Myocyte (in vitro differentiated cells): ENCODE measurements at places on chromosomes 13 and 19.

DNA sequence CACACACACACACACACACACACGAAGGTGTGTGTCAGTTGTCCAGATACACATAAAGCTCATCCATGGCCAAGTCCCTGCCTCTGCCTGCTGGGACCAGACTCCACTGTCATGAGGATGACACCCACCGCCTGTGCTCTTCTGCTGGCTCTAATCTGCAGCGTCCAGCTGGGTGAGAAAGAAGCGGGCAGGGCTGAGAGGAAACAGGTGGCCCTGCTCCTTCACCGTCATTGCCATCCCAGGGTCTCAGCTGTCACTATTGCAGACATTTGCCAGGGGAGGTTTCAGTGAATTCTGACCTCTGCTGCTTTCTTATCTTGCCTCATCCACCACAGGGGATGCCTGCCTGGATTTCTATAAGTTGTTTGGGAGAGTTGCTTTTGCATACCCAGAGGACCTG, 31.4 kb downstream of the SCGB2B2 start:
- DNase-seq, result peak; percentile 89

- DNase-seq, result peak; percentile 97
Measured at GRCh38 chr13:27043013-27043412, 128.6 kb downstream of the USP12 start.

GRCh38 chr19:18225355-18225701, 910 bp downstream of the PDE4C start:
- DNase-seq, result no peak

DNA sequence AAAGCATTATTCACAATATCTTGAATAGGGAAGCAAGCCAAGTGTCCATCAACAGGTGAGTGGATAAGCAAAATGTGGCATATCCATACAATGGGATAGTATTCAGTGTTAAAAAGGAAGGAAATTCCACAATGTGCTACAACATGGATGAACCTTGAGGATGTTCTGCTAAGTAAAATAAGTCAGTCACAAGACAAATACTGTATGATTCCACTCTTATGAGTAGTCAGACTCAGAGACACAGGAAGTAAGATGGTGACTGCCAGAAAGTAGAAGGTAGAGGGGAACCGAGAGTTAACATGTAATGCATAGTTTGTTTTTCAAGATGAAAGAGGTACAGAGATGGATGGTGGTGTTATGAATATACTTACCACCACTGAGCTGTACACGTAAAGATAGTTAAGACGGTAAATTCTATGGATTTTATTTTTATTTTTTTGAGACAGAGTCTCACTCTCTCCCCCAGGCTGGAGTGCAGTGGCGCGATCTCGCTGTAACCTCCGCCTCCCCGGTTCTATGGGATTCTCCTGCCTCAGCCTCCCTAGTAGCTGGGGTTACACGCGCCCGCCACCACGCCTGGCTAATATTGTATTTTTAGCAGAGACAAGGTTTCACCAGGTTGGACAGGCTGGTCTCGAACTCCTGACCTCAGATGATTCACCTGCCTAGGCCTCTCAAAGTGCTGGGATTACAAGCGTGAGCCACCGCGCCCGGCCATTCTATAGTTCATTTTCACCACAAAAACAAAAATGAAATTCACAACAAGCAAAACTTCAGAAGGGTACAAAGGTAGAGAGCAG, 1.0 kb upstream of the CHAMP1 start:
- peak; percentile 15 for DNase-seq

- DNase-seq, result peak; percentile 46
Measured at GRCh38 chr19:11693505-11694499, 44.9 kb downstream of the ZNF823 start.

DNA sequence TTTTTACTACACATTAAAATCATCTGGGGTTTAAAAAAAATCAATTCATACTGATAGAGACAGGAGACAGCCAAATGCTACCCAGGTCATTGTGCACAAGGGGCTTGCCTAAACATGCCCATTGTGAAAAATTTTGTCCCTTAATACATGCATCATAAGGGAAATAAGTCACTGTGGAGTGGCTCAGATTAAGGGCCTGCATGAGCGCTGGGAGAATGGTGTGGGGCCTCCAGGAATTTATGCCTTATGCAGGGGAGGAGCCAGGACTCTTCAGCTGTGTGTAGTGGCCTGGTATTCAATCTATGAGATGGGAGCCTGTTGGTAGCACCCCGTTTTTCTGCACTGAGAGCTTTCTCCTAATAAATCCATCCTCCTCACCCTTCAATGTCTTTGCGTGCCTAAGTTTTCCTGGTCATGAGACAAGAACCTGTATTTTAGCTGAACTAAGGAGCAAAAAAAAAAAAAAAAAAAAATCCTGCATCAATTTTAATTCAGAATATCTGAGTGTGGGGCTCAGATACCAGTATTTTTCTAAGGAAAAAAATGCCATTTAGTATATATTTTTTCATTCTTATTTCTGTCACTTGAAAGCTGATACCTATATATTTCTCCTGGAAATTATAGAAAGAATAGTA, 997.6 kb upstream of the ATXN8OS start:
- no peak for DNase-seq

DNA sequence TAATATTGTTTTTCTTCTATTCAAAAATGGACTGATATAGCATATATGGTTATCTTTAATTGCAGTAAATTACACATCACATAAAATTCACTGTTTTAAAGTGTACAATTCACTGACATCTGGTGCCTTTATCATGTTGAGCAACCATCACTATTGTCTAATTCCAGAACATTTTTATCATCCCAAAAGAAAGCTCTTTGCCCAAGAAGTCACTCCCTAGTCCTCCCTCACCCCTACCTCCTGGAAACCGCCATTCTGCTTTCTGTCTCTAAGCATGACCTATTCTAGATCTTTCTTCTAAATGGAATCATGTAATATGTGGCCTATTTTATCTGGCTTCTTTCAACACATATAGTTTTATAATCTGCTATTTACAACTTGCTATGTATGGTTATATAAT, 525.6 kb downstream of the DCT start:
- DNase-seq, result no peak

DNA sequence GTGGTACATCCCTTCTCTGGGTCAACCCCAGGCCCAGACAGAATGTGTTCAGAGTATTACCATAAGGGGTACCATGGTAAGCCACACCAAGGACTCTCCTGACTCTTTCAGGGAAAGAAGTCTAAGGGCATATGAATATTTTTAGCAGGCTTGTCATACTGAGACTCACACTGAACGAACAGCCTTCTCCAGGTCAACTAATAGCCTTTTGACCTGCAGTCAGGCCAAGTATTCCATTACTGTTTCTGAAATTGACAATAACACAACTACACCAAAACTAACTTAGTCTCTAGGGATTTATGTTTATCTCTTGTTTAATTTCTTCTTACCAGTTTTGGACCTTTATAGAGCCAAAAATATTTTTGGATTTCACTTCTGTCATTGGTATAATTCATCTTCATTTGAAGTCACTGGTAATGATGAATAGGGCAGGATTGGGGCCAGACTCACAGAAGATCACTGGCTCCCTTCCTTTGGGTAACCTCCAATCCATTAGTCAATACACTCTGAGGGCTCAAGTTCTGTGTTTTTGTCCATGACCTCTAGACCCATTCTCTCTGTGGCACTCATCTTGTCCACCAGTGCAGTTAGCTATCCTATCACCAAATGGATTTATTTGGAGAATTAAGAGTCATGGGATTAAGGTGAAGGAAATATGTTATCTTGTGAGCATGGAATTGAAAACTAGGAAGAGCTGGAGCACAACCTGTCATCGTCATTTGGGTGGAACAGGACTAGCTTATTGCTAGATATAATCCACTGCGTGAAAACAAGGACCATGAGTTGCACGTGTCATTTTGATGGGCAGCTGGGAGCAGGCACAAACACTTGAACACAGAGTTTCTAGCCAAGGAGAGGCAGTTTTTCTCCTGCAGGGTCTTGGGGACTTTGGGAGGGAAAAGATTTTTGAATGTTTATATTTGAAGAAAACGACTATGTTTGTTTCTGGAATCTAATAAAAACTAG, 313.3 kb downstream of the DCLK1 start:
- DNase-seq, result no peak

DNA sequence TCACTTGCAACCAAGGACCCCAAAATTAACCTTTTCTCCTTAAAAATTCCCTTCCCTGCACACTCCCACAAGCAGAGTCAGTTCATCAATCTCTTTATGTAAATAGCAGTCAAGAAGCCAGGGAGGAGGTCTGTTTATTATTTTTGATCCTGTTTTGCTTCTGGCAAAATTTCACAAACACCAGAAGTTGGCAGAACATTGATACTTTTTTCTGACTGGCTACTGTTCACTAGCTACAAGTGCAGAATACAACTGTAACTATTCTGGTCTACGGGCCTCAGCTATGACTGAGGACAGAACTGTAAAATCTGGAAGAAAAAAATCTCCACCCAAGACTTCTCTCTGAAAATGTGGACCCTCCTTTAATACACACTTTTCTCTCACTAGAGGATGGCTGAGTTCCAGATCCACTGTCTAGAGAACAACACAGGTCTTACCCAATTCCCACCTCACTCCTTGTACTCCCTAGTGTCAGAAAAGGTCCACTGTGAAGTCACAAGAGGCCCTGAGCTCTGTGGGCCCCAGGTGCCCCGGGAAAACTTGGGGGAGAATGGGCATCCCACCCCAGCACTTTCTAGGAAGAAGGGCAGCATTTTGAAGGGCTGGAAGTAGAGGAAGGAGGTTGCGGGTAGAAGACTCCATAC, 14.5 kb downstream of the STARD13 start:
- DNase-seq, result no peak

- peak; percentile 46 for DNase-seq
Measured at GRCh38 chr19:871446-872265, 12.2 kb downstream of the CFD start.

- DNase-seq, result no peak
Measured at GRCh38 chr13:94851576-94851975, 139.2 kb upstream of the SOX21 start.

DNA sequence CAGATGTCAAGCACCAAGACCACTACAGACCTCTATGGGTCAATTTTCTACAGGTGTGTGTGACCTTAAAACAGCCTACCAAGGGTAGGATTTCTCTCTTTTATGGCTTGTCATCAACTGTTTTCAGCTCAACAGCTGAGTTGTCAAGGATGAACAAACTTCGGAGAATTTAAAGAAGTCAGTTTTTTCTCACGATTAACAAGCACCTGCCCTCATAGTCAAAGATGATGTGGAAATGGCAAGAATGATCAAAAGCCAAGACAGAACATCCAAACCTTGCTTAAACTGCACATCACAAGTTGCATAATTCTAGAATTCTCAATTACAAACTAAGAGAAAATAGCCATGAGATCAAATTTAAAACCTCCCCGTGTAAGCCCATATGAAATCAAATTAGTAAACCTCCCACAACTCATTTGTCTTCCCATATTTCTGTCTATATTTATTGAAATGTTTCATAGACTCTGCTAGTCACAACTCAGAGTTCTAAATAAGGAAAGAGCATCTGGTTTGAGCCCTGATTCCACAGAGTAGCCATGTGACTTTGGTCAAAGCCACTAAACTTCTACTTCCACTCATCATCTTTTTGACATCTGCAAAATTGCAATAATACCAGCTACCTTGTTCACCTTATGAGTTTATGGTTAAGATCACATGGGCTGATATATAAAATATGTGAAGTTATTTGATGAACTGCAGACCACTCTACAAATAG, 521.5 kb upstream of the HTR2A start:
- DNase-seq, result peak; percentile 72

GRCh38 chr13:46961719-46962118, 64.9 kb upstream of the HTR2A start:
- peak; percentile 85 for DNase-seq

DNA sequence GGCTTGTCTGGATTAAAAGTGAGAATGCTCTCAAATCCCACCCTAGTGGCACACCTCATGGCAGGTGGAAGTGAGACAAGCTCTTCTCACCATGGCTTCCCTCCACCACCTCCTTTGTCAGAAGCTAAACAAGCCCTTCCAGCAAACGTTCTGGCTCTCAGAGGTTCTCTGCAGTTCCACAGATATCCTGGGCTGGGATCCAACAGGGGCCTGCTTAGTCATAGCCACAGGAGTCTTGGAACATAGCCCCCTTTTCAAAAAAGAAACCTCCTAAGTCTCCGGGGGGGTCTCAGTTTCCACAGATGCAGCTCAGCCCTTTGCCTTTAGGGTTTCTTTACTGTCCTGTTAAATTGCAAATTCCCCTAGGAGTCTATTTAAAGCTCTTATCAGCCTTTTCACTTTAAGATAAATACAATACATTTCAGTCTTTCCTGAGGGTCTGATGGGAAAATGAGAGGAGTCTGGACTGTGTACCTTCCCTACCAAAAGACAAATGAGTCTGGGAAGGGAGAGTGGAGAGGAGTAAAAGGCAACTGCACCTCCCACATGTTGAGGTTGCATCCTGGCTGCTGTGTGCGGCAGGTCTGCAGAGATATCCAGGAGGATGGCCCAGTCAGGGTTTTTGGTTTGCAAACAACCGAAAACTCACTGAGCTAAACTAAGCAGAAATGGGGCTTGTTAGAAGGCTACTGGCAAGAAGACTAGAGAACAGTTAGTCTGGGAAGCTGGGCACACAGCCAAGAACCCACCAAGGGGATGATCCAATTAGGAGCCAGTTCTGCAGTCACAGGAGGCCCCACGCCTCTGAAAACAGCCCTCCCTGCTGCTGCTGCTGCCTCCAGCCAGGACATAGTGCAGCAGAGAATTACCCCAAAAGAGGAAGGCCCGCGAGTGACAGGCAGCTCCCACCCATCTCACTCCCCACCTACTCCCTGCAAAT, 41.4 kb upstream of the SERP2 start:
- DNase-seq, result peak; percentile 79

- no peak for DNase-seq
Measured at GRCh38 chr19:1429750-1430149, 8.4 kb upstream of the RPS15 start.

DNA sequence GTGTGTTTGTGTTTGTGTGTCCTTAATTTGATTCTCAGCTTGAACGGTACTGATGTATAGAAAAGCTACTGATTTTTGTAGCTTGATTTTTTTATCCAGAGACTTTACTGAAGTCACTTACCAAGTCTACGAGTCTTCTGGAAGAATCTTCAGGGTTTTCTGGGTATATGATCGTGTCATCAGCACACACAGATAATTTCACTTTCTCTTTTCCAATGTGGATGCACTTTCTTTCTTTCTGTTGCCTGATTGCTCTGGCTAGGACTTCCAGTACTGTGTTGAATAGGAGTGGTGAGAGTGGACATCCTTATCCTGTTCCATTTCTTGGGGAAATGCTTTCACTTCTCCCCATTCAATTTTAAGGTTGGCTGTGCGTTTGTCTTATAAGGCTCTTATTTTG, 7.9 kb upstream of the LILRB1 start:
- no peak for DNase-seq

GRCh38 chr19:6593651-6594416, 2.9 kb upstream of the CD70 start:
- DNase-seq, result no peak
